ENCODE measurements at places on chromosomes 7 and 10.

- DNase-seq, result no peak
Measured at GRCh38 chr7:83065714-83066113, 97.0 kb downstream of the PCLO start.

DNA sequence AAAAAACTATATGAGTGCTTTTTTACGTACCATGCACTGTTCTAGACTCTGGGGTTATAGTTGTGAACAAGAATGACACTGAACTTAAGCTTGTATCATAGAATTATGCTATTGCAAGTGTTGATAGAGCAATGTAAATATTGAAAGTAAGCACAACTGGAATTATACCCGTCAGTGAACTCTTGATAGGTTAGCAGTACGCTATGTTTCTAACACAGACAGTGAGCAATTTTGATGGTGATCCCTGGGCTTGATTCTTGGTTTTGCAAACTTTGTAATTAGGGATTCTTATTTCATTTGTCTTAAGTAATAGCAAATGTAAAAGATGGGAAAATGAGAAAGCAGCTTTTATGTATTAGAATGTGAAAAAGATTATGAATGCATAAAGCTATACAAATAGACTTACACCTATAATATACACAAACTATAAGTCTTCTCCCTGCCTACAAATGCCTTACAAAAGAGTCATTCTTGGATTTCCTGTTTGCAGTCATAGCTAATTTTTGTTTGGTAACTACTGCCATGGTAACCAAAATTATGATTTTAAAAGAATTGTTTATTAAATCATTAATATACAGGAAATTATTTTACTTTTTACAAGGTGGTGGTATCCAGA, 6.7 kb downstream of the TES start:
- DNase-seq, result no peak

DNA sequence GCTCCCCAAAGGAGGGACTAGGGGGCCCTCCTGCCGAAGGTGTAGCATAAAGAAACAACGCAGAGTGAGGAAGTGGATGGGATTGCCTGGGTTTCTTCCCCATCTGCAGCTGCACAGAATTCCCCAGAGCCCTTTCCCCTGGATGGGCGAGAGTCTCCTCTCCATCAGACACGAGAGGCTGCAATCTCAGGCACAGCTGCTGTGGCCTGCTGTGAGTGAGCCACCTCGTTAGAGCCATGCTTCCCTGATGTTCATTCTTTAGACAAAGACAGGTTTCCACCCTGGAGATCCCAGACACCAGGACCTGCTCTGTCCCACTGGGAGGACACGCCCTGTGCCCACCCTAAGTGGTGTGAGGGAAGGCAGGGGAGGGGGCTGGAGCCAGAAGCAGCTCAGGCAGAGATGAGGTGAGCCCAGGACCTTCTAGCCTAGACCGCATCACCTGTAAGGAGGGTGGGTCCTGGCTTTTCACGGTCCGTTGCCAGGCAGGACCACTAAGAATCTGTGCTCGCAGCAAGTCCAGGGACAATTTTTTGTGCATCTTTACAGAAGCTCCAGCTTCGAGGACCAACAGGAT, 268.6 kb upstream of the TCERG1L start:
- no peak for DNase-seq

GRCh38 chr7:96562458-96562857, 147.2 kb downstream of the SEM1 start:
- no peak for DNase-seq

DNA sequence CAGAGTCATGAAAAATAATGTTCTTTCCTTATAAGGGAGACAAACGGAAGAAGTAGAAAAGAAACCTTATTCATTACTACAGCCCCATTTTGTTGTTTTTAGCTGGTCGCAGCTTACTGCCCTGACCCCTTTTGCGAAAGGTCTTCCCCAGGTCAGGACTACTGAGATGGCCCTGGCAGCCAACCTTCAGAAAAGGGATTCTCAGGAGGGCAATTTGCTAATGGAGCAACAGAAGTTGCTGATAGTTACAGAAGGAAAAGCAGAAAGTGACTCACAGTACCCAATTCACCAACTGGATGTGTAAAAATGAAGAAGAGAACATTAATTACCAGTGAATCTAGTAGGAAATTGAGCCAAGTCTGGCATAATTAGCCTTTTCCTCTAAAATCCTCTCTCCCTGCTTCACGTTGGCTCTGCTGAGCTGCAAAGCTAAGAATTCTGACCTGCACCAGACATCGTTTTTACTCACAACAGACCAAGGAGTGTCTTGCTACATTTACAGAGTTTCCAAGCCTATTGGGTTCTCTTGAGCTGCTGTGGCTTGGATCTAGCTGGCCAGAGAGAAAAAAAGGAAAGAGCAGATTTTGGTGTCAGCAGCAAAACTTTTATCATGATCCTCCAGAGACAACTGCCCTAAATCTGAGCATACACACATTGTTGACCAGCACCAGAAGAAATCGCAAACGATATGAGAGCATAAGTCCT, 499.9 kb upstream of the FZD8 start:
- no peak for DNase-seq

DNA sequence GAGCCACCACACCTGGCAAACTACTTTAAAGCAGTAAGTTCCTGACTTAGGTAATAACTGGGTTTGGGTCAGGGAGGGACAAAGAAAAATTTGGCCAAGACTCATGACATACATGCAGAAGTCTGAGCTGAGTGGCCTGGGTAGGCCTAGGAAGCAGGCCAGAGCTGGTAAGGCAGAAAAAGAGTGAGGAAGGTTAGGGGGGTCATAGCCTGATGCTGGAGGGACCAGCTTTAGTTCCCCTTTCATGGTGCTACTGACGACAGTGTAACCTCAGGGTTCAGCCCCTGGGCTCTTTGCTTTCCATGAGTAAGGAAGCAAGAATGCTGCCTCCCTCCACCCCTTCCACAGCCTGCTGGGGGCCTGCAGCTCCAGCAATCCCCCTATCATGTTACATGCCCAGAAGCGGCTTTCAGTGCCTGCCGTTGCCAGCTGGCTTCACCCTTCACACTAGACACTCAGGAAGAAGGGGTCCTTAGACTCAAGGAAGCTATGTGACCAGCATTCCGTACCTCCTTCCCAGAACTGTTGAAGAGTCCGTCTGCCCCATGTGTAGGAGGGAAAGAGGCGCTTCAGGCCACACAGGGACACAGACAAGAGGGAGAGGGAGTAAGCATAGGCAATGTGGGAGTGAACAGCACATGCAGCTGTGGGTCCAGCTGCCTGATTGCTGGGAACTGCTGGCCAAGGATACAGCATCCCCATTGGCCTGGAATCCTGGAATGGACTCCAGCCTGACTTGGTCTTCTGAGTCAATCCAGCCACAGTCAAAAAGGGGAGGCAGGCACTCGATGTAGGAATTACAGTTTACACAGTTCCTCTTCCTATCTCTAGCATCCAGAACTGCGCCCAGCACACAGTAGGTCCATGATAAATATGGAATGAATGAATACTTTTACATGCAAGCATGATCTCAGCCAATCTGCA, 4.1 kb upstream of the PLAU start:
- no peak for DNase-seq

- no peak for DNase-seq
Measured at GRCh38 chr10:79985481-79986072, 36.7 kb upstream of the SFTPD start.

DNA sequence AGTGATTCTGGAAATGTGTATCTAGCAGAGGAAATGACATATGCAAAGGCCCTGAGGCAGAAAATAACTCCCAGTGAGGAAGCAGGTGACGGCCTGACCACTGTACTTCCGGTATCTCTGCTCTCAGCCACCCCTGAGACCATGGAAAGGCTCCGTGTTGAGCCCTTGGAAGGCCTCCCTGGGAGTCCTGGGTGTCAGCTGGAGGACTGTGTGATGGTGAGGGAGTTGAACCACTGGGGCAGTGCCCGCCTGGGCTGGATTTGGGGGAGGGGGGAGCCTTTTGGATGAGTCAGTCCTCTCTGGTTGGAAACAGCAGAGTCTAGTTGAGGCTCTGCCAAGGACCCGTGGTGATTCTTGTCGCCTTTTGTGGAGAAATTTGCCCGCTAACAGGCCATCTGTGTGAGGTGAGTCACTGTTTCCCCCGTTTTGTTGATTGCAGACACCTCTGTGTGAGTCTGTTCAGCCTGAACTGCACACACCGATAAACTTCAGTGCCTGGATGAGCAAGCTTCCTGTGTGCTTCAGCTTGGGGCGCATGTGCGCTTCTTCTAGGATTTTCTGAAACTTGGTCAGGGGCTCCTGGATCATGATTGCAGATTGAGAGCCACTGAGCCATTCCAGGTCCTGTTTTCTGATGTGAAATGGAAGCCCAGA, 98.6 kb downstream of the GRK5 start:
- peak; percentile 88 for DNase-seq

DNA sequence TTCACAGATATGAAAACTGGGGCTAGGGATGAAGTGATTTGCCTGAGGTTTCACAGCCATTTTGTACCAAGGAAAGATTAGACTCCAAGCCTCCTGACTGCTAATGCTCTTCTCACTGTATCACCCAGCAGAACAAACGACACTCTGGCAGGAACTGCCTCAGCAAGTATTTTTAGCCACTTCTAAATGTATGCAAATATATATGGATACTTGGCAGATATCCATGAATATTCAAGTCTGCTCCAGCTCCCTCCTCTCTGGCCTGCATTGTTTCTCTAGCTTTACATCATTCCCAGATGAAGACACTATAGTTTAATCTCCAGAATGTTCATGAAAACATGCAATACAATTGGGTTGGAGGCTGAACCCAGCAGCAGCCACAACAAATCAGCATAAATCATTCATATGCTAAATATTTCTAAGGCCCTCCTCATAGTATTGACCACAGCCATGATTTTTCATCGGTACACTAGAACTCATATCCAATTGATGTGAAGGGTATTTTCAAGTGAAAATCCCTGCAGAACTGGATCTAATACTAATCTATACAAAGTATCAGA, 65.5 kb downstream of the HPSE2 start:
- no peak for DNase-seq

GRCh38 chr7:1364068-1364905, 95.0 kb downstream of the MICALL2 start:
- no peak for DNase-seq

DNA sequence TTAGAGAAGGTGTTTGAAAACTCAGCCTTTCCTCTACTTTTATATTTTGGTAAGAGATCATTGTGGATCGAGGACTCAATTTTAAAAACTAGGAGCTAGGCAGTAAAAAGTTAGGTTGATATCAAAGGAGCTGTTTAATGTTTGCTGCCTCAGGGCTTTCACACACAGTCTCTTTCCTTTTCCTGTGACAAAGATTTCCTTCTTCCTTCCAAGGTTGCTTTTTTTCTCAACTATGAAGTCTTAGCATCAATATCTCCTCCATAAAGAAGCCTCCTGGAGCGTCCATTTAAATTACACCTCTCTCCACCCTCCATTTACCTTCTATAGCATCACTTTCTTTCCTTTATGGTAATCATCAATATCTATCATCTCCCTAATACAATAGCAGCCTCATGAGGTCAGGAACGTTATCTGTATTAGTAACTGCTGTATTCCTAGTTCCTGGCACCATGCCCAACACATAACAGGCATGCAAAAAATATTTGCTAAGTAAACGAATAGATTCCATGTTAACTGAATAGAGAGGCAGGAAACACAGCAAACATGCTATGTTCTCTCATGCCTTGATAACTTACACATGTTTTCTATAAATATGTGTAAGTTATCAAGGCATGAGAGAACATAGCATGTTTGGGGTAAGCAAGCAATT, 48.5 kb downstream of the GNAT3 start:
- no peak for DNase-seq

- peak; percentile 55 for DNase-seq
Measured at GRCh38 chr7:71733107-71733870, 601.3 kb downstream of the GALNT17 start.

GRCh38 chr7:142303650-142304049, 45.8 kb upstream of the PRSS58 start:
- DNase-seq, result no peak

GRCh38 chr10:76902949-76903348, 734.7 kb downstream of the KCNMA1 start:
- no peak for DNase-seq

DNA sequence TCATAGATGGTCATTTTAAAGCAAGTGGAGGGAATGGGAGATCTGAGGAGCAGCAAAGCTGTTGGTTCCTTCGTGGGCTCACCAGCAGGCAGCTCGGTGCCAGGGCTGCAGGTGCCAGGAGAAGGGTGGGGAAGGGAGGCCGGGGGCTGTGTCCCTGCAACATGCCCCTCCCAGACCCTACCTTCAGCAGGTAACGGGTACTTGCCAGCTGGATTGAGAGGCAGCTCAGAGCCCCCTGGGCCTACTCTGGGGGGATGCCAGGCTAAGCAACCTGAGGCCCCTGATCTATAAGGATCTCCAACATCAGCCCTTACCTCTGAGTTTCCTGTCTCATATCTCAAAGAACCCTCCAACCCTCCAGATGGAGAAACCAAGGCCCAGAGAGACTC, 173.3 kb downstream of the NEURL1 start:
- no peak for DNase-seq

GRCh38 chr10:127299956-127300689, 103.7 kb upstream of the INSYN2A start:
- no peak for DNase-seq

DNA sequence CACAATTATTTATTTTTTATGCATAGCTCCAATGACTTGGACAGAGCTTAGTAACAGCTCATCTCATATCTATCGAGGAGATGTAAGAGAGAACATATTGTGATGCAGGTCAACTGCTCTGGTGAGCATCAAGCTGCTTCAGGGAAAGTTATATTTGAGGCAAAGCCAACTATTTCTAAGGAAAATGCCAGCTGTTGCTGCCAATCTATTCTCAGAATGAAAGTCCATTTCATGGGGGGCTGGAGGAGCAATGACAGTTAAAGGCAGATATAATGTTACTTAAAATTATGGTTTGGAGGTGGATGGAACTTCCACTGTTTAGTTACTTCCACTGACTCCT, 424.8 kb downstream of the KIF20B start:
- no peak for DNase-seq

GRCh38 chr7:136446751-136447150, 421.7 kb upstream of the CHRM2 start:
- no peak for DNase-seq

DNA sequence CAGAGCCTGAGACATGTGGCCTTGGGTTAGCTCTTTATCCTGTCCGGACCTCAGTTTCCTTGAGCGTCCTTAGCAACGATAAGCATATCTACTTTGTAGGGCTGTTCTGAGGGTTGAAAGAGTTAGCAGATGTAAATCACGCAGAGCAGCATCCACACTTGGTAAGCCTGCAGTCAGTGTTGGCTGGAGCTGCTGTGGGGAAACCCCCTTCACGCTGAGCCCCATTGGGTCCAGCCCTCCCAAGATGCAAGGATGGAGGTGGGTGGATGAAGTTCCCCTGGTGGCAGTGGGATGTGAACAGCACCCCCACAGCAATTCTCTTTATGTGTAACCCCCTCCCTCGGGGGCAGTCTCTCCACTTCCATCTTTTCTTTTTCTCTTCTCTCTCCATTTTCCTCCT, 109.9 kb downstream of the PLXNA4 start:
- no peak for DNase-seq

GRCh38 chr10:59817773-59818172, 64.5 kb upstream of the MRLN start:
- no peak for DNase-seq

- peak; percentile 20 for DNase-seq
Measured at GRCh38 chr10:103276896-103277712, at the start of gene INA. Gene INA (plus strand): TSS chr10:103277138. CDS start chr10:103277212, 74 bp downstream.

GRCh38 chr7:151396328-151396970, 13.4 kb downstream of the WDR86 start:
- DNase-seq, result no peak

Data from stimulated activated CD4-positive, alpha-beta T cell treated with anti-CD3 and anti-CD28 coated beads, Interleukin-12 subunit alpha, Interleukin-12 subunit beta, amount 100 ng/mL, for 48 hours (primary cell).